Foreskin melanocyte (primary cell): ENCODE measurements at places on chromosomes 7 and 10.

- no peak for DNase-seq
These were observed 640.0 kb downstream of the ACTR3B start for GRCh38 chr7:153399554-153399940.

DNA sequence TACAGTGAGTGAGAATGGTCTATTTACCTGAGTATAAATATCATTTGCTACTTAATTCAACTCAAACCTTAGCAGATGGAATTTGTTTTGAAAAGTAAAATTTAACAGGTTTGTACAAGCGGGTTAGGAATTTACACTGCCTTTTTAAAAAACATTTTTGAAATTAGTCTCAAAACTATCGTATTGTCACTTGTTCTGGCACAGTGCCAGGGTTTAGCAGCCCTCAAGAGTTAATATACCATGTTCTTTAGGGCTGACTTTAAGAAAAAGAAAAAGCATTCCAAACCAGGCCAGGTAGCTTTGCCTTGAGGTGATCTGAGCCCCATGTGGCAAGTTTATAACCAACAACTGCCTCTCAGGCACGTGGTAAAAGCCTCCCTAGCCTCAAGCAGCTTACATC lies 17.8 kb downstream of the CCNJ start:
- no peak for DNase-seq

- no peak for DNase-seq
These were observed 41.5 kb downstream of the ANKMY2 start for GRCh38 chr7:16604054-16604453.

DNA sequence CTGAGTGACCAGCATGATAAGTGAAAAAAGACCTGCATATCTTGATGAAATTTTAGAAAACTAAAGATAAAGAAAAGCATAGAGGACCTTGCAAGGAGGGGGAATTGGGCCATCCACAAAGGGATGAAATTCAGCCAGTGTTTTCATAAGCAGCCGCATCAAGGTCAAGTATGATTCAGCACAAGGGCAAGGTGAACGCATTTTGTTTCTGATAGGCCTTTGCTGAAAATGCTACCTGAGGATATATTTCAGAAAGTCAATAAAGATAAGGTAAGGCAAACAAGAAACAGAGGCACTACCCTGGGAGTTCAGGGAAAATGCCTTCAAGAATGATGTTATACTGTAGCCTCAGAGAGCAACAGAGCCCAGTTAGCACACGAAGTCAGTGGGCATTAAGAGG lies 55.0 kb upstream of the SHH start:
- no peak for DNase-seq

- DNase-seq: no peak
These were observed 7.9 kb upstream of the PITRM1 start for GRCh38 chr10:3180355-3181025.

DNA sequence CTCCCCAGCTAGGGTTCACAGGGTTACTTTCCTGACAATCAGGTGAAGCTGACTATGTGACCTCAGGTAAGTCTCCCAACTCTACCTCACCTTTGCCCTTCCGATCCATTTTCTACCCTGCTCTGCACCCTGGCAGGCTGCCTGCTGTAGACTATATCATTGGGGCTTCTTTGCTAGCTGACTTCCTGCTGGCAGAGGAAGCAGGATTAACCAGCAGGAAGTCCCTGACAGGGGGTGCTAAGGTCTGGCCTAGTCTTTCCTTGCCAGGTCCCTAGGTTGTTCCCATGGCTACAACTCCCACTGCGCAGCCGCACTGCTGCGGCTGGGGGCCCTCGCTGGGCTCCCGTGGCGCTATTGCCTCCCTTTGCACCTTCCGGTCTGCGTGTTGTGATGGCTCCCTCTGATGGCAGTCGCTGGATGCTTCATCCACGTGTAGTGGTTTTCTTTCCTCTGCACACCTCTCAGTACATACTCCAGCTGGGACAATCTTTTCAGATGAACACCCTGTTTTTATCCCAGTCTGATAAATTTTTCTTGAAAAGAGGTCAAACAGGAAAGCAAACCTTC lies 365.9 kb downstream of the REEP3 start:
- DNase-seq: no peak

- no peak for DNase-seq
These were observed 21.0 kb downstream of the ZCCHC24 start for GRCh38 chr10:79424221-79425073.

- no peak for DNase-seq
These were observed 117.2 kb downstream of the PTPN20 start for GRCh38 chr10:47028466-47028865.

- peak; percentile 18 for DNase-seq
These were observed 21.8 kb downstream of the PWWP2B start for GRCh38 chr10:132418527-132419416.

DNA sequence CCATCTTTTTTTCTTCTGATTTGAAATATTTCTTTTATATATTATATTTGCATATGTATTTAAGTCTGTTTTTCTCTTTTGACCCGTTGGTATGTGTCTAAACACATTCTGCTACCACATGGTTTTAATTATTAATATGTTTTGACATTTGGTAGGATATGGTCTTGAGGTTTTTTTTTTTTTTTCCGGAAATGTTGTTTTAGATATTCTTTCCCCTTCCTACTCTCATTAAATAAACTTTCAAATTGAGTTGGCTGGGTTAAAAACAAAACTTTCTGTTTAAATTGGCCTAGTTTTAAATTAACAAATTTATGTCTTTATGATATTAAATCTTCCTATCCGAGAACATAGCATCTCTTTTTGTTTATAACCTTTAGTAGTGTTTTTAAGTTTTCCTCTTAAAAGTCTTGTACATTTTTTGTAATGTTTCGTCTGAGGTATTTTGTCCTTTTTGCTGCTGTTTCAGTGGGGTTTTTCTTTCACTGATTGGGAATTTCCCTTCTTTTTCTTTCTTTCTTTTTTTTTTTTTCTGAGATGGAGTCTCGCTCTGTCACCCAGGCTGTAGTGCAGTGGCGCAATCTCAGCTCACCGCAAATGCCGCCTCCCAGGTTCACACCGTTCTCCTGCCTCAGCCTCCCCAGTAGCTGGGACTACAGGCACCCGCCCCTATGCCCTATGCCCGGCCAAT lies 25.4 kb downstream of the STAM start:
- no peak for DNase-seq

GRCh38 chr10:22253580-22253882 lies 35.7 kb upstream of the EBLN1 start:
- DNase-seq: no peak

- peak; percentile 28 for DNase-seq
These were observed at the start of gene UBTD1 for GRCh38 chr10:97498841-97499560. TSS of gene UBTD1 (plus strand) at chr10:97498924. CDS start at chr10:97499204, 280 bp downstream.

DNA sequence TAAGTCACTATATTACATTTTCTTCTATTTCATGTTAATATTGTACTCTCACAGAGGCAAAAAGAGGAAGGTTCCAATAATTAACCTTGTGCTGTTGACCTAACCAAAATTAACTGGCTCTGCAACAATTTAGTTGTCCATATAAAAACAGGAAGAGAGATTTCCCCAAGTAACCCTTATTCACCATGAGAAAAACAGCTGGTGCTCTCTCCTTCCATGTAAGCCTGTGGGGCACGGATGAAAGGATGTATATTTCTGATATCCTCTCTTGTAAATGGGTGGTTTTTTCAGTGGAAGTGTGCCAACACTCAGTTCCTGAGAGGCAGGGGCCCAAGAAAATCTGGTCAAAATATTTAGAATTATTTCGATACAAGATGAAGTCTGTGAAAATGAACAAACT lies 358.1 kb downstream of the CRPPA start:
- DNase-seq: no peak

DNA sequence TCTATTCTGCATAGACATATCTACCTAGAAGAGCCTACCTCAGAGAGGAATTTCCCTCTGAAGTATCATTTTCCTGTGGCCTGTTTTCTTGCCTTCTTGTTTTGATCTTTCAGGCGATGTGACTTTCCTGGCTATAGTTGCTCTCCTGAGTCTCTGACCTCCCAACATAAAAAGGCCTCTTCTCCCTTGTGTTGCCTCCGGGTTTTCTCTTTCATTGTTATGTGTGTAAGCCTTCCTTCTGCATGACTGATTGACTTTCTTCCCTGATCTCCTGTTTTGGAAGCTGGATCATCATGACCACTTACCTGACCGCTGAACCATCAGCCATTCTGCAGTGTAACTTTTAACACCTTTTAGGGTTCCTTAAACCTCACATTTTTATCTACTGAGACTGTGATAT lies 441.5 kb upstream of the ETV1 start:
- no peak for DNase-seq

- DNase-seq: no peak
These were observed 35.5 kb downstream of the CFAP46 start for GRCh38 chr10:132906836-132907235.

DNA sequence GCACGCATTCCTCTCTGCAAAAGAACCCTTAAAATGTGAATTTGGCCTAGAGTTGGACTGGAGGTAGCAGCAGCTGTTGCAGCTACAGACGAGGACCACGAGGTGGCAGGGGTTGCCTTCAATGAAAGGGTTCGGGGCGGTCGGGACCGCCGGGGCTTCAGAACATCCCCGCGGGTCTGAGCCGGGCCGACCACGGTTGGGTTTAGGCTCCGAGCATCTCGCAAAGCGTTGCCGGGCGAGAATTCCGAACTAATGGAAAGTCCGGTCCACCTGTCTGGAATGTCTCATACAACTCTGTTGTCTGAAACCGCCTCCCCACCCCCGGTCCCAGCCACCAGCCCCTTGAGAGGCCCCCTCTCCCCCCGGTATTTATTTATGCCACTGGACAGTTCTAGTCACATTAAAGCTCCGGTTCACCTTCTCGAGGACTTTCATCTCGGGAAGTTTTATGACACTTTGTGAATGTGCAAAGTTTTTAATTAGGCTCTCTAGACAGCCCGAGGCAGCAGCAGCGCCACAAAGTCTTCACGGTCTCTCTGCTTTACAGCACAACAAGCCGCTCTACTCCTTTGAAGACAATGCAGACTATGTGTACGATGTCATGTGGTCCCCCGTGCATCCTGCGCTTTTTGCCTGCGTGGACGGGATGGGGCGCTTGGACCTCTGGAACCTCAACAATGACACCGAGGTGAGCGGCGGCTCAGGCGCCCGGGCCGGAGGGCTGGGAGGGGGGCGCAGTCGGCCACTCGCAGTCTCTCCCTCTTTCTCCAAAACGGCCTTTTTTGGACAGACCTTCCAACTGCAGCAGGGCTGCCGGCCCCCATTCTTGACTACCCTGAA lies 246.2 kb downstream of the SLC25A13 start:
- peak; percentile 49 for DNase-seq

DNA sequence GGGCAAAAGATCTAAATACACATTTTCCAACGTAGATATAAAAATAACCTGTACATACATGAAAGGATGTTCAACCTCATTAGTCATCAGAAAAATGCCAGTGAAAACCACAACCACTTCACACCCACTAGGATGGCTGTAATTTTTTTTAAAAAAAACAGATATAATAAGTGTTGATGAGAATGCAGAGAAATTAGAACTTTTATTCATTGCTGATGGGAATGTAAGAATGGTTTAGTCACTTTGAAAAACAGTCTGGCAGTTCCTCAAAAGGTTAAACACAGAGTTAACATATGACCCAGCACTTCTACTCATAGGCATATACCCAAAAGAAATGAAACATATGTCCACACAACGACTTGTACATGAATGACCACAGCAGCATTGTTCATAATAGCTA lies 32.3 kb upstream of the PRKCQ start:
- DNase-seq: no peak

- peak; percentile 81 for DNase-seq
These were observed 118.2 kb downstream of the JAZF1 start for GRCh38 chr7:28062197-28062991.

DNA sequence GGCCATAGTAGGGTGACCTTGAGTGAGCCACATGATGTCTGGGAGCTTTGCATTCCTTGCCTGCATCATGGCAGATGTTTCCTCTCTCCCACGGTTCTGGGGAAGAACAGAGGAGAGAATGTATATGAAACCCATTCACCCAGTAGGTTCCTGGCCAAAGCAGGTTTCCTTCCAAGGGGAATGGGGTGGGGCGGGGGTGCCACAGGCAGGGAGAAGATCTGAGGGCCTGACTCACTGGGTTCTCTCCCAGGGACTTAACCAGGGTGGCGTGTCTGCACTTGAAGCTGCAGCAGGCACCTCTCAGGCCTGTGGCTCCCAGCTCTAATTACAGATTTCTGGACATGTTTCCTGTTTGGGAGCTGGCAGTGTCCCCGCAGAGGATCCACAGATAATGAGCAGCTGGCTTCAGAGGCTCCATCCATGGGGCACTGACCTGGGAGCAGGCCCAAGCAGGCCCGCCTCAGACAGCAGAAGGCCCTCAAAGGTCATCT lies 50.2 kb upstream of the ZMIZ1 start:
- no peak for DNase-seq

GRCh38 chr7:141012696-141013344 lies 1.9 kb downstream of the MRPS33 start:
- DNase-seq: no peak

GRCh38 chr10:6019010-6019782 lies 41.9 kb upstream of the IL15RA start:
- DNase-seq: no peak

DNA sequence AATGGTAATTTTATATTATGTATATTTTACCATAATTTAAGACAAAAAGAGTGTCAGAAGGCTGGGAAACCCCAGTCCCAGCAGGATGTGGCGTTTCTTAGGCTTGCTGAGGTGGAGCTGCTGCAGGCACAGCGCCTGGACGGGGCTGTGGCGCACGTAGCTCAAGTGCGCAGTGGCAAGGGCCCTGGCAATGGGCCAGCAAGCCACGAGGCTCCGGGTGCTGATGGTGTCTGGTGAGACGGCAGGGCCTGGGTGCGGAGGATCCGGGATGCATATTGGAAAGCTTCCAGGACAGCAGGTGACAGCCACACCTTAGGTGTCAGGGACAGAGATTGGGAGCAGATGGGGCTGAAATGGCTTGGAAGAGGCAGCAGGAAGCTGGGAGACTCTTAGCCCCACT lies 37.2 kb downstream of the CLEC2L start:
- no peak for DNase-seq

DNA sequence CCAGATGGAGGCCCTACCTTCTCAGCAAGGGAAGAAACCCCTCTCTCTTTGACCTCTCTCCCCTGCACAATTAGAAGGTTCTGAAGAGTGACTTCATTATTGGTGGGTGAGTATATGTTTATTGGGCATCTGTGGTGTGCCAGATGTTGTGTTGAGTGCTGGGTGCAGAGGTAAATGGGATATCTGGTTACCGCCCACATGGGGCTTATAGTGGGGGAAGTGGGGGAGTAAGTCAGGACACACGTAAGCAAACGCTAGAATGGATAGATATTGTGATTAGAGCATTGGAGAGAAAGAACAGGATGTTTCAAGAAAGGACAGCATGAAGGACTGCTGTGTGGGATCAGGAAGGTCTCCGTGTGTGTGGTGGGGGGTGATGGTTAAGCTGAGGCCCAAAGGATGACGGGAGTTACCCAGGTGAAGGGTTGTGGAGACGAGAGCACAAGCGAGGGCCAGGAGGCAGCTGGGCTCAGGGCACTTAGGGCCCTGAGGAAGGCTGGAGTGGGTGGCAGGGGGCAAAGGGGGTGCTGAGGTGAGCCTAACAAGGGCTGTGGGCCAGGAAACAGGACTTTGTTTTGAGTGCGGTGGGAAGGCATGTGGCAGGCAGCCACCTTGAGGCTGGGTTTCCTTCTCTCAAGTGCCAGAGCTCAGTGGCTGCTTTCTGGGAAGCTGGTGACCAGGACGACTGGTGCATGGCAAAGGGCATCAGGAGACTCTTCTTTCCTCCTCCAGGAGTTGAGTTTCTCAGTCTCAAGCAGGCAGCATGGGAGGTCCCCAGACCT lies 299.9 kb downstream of the RPS24 start:
- DNase-seq: no peak

- no peak for DNase-seq
These were observed 19.4 kb upstream of the SGCE start for GRCh38 chr7:94675356-94675755.

GRCh38 chr10:72243822-72244437 lies 27.9 kb upstream of the ASCC1 start:
- DNase-seq: peak; percentile 60

GRCh38 chr10:71431239-71432100 lies 34.8 kb downstream of the CDH23 start:
- no peak for DNase-seq
